ENCODE measurements at places on chromosomes 2 and 18.

- no peak for DNase-seq
These were observed 107.8 kb downstream of the NBEAL1 start for GRCh38 chr2:203122317-203122986.

GRCh38 chr2:88751768-88752167 lies 60.3 kb downstream of the RPIA start:
- DNase-seq: no peak

GRCh38 chr18:58429442-58429841 lies 199.4 kb downstream of the ALPK2 start:
- no peak for DNase-seq

DNA sequence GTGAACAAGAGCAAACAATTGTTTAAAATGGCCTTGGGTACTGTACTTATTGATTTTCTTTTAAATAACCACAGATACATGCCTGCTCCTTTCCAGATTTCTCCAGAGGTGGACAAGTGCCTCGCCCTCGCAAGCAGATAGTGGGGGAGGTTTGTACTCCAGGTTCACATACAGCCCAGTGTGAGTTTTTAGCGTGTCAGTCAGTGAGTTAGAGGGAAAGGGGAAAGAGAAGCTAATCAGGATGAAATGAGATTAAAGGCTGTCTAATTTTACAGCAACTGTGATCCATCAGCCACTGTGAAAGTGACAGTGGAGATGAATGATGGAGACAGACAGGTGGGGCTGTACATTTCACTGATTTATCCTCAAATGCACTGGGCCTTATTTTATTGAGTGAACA lies 74.7 kb downstream of the KLHL14 start:
- DNase-seq: no peak

- no peak for DNase-seq
These were observed 6.9 kb upstream of the POLR2D start for GRCh38 chr2:127864877-127865276.

- no peak for DNase-seq
These were observed 61.3 kb downstream of the LONRF2 start for GRCh38 chr2:100260712-100261620.

DNA sequence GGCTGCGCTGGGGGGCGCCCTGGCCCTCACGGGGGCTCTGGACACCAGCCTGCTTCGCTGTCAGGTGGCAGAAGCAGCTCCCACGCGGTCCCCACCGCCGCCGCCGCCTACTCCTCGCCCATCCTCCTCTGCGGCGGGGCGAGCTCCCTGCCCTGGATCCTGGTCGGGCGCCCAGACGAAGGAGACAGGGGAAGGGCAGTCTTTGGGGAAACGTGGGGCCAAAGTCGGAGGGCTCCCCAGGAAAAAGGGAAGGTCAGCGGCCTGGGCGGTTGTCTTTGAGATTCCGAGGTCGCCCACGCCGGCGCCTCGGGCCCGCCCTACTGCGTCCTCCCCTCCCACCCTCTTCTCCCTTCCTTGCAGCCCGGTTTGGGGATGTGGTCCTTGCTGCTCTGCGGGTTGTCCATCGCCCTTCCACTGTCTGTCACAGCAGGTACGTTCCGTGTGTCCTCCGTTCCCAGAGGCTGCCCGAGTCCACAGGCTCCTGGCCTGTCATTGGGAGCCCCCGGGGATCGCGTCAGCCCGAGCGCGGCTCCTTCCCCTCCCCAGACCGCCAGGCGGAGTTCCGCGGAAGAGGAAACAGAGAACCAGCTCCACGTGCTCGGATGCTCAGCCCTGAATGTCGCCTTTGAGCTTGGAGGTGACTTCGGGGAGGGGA lies 800 bp downstream of the IL1RL2 start:
- DNase-seq: peak; percentile 35
